Keratinocyte (primary cell): ENCODE measurements at places on chromosomes 12 and 14.

DNA sequence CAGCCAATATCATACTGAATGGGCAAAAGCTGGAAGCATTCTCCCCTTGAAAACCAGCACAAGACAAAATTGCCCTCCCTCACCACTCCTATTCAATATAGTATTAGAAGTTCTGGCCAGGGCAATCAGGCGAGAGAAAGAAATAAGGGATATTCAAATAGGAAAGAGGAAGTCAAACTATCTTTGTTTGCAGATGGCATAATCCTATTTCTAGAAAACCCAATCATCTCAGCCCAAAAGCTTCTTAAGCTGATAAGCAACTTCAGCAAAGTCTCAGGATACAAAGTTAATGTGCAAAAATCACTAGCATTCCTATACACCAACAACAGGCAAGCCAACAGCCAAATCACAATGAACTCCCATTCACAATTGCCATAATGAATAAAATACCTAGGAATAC lies 21.0 kb upstream of the ANP32D start:
- DNase-seq, result no peak

GRCh38 chr14:104221071-104221625 lies 82.8 kb downstream of the KIF26A start:
- DNase-seq, result no peak

- DNase-seq, result peak; percentile 35
Measured at GRCh38 chr14:37230551-37231194, 32.9 kb downstream of the MIPOL1 start.

DNA sequence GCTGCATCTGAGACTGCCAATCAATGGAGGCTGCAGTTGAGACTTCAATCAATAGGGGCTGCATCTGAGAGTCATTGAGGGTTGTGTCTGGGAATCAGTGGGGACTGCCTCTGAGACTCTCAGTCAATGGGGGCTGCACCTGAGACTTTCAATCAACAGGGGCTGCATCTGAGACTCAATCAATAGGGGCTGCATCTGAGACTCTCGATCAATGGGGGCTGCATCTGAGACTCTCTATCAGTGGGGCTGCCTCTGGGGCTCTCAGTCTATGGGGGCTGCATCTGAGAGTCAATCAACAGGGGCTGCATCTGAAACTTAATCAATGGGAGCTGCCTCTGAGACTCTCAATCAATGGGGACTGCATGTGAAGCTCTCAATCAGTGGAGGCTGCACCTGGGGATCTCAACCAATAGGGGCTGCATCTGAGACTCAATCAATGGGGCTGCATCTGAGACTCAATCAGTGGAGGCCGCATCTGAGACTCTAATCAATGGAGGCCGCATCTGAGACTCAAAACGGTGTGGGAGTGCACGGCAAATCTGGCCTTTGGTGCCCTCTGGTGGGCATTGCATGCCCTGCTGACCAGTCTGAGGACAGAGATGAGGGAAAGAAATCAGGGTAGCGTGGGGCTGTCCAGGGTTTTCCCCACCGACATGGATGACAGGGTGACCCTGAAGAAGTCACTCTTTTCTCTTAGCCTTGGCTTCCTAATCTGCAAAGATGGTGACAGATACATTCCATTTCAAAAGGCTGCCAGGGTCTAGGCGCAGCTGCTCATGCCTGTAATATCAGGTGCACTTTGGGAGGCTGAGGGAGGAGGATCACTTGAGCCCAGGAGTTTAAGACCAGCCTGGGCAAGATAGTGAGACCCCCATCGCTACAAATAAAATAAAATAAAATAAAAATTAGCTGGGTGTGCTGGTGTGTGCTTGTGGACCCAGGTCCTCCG lies 41.3 kb upstream of the EIF5 start:
- peak; percentile 17 for DNase-seq

- no peak for DNase-seq
Measured at GRCh38 chr12:10563966-10564365, 49.4 kb downstream of the MAGOHB start.
